Left renal pelvis (tissue), 4 donors: ENCODE measurements at places on chromosomes 13 and 19. TPM values are rescaled to one million over a fixed set of nuclear protein-coding genes. Genes with fewer than 3 reads are reported as not detected.

DNA sequence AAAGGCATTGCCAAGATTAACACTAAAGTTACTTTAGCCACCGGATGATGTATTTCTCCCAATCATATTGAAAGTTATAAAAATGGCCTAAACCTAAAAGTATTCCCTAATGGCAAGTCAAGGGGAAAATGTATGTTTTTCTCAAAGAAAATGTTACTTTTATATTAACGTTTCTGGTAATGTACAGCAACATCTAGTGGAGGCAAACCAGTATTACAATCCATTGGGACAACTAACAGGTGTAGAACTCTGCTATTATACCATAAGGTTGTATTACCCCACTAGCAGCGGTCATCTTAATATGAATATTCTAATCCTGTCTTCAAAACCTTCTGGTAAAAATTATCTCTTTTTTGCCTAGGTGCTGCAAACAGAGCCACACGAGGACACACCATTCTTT is 69.2 kb downstream of the ZNF100 start:
- DNase-seq = peak; percentile 6

DNA sequence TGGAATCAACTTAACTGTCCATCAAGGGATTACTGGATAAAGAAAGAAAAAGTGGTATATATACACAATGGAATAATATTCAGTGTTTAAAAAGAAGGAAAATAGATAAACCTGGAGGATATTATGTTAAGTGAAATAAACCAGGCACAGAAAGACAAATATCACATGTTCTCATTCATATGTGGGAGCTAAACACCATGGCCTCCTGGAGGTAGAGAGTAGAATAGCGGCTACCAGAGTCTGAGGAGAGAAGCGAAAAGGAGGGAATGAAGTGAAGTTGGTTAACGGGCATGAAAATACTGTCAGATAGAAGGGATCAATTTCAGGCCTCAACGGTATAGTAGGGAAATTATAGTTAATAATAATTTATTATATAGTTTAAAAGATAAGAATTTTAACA is 147.5 kb upstream of the OBI1 start:
- DNase-seq = no peak

DNA sequence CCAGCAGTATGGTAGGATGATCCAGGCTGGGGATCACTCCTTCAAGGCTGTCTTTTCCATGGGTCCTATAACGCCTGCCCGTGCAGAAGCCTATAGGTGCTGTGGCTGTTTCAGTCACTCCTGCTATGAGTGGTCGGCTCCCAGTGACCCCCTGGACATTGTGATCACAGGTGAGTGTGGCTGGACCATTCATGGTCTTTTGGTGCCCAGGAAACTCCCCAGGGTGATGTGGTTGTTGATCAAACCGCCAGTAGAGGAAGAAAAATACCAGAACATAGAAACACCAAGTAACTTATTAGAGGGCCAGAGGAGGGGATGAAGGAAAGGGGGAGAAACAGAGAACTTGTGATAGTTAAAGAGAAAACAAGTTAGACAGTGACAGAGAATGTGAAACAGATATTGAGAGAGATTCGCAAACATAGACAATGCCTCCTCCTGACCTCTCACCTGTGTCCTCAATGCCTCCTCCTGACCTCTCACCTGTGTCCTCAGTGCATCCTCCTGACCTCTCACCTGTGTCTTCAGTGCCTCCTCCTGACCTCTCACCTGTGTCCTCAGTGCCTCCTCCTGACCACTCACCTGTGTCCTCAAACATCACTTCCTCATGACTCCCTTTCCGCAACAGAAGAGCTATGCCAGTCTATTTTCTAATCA is 19.4 kb downstream of the LAIR2 start:
- DNase-seq = no peak

The PSPN gene
- 2.3 TPM for polyA plus RNA-seq

DNA sequence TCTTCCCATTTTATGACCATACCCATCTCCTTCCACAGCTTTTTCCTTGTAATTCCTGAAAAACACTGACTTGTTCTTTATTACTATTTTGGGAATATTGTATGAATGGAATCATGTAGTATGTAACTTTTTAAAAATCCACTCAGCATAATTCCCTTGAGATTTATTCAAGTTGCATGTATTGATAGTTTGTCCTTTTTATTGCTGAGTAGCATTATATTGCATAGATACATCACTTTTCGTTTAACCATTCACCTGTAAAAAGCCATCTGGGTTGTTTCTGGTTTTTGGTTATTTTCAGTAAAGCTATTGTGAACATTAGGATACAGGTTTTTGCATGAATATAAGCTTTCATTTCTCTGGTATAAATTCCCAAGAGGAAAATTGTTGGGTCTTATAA is 115.4 kb downstream of the GPC5 start:
- DNase-seq = no peak

DNA sequence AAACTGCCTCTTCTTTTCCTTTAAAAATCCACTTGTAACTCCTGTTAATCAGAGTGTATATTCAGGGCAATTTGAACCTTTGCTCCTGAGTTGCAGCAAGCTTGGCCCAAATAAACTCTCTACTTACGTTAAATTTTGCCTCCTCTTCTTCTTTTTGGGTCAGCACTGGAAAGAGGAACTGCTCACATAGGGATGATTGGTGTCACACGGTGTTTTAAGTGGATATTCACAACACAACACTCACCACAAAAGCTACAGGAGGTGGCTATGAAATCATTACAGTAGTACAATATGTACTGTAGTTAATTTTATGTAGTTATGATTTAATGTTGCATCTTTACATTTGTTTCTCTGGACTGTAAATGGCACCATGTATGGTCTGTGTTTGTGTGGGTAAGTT is 96.8 kb upstream of the DOCK9 start:
- no peak for DNase-seq

DNA sequence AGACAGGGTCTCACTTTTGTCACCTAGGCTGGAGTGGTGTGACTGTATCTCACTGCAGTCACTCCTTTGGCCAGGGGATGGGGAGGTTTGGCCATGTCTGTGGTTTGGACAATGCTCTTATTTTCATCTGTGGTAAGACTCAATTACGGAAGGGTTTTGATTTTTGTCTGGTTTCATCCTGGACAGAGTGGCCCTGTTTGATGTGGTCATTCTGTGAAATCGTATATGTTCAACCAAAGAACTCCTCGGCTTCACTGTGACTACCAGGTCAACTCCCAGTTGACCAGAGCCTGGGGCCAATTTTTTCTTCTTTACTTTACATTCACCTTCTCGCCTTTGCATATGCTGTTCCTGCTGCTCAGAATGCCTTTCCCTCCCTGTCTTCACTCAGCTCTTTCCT is 6.8 kb upstream of the CCDC124 start:
- DNase-seq = no peak

The HOMER3 gene
- polyA plus RNA-seq = 53.3 TPM

GRCh38 chr19:3047496-3048189 is 14.7 kb downstream of the TLE5 start:
- no peak for DNase-seq

- peak; percentile 61 for DNase-seq
Observed at GRCh38 chr19:7874076-7874896, at the start of gene PRR36. Gene PRR36, minus strand, starts transcription at chr19:7874390. Its CDS starts 701 bp downstream, at chr19:7873689.

The ZFP28 gene
- 14.2 TPM for polyA plus RNA-seq

The ZNF83 gene
- polyA plus RNA-seq = 84.4 TPM

The ZNF419 gene
- 21.2 TPM for polyA plus RNA-seq
